Tibial nerve (tissue), 4 donors: ENCODE measurements at places on chromosomes 1 and 21. TPM values are rescaled to one million over a fixed set of nuclear protein-coding genes. Genes with fewer than 3 reads are reported as not detected.

- peaks cover 3% of the 10 kb centered on the region for H3K27me3 ChIP-seq
- H3K4me3 ChIP-seq, result no peak overlapping the region
Measured at GRCh38 chr1:39154553-39155421, 49.7 kb upstream of the MACF1 start.

GRCh38 chr1:51175278-51175677, 60.8 kb upstream of the RNF11 start:
- no peaks in the 10 kb centered on the region for H3K36me3 ChIP-seq
- no peak overlapping the region for H3K4me3 ChIP-seq
- DNase-seq, result no peak
- no peaks in the 10 kb centered on the region for H3K27me3 ChIP-seq

GRCh38 chr1:4133297-4133938, 233.3 kb upstream of the C1orf174 start:
- no peak overlapping the region for H3K27ac ChIP-seq
- no peaks in the 10 kb centered on the region for H3K27me3 ChIP-seq

DNA sequence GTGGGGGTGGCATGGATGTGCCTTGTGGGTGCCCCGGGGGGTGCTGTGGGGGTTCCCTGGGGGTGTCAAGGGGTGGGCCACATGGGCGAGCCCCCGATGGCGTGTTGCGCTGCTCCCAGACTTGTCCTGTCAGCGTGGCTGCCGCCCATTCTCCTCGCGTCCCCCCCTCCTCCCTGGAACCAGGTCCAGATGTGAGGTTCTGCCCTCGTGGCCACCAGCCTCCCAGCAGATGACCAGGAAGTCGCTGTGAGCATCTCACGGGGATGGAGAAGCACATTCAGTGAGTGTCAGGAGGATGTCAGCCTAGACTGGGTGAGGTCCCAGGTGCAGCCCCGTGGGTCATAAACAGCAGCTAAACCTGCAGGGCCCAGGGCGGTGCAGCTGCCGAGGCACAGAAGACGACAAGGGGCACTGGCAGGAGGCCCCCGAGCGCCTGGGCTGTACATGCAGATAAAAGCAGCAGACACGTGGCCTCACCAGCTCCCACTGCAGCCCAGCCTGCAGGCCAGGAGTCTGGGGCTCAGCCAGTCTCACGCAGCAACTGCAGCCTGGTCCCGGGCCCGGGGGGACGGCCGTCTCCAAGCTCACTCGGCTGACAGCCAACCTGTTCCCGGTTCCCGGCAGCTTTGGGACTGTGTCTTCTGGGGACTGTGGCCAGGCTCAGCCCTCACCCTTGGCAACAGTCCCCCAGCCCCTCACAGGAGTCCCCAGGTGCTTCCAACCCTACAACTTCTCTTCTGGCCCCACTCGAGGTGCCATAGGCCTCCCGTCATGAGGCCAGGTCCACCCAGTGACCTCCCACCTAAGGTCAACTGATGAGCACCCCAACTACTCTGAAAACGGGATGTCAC, 17.5 kb upstream of the COL6A2 start:
- DNase-seq, result no peak
- H3K4me1 ChIP-seq, result peaks cover 3% of the 10 kb centered on the region
- H3K36me3 ChIP-seq, result no peaks in the 10 kb centered on the region
- H3K27me3 ChIP-seq, result no peaks in the 10 kb centered on the region
- no peak overlapping the region for H3K27ac ChIP-seq
- H3K4me3 ChIP-seq, result no peak overlapping the region

DNA sequence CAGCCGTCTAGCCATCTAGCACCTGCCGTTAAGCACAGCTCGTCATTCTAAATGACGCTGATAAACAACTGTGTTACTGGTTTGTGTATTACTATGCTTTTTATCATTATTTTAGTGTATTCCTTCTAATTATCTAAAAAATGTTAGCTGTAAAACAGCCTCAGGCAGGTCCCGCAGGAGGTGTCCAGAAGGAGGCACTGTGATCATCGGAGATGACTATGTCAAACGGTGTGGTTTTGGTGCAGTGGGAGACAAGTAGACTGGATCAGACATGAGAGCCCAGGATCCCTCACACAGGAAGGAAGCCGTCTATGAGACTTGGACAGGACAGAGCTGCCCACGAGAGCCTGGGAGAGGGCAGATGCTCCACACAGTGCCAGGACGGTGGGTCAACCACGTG, 55.3 kb upstream of the COL6A1 start:
- no peak overlapping the region for H3K4me3 ChIP-seq
- no peaks in the 10 kb centered on the region for H3K36me3 ChIP-seq
- no peak overlapping the region for H3K27ac ChIP-seq
- no peaks in the 10 kb centered on the region for H3K27me3 ChIP-seq

DNA sequence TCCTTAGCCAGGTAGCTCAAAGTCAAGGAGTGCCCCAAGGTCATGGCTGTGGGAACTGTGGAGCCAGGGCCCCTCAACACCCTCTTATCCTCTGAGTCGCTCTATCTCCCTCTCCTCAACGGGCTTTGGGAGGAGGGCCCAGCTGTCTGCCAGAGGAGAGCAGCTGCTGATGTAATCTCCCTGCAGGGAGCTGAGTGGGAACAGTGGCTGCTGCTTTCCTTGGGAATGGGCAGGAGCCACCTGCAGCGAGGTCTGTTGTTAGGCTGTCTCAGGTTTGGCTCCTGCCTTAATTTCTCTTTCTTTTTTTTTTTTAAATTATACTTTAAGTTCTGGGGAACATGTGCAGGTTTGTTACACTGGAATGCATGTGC, 58.8 kb upstream of the MAP1LC3C start:
- DNase-seq, result no peak
- no peak overlapping the region for H3K4me3 ChIP-seq
- no peak overlapping the region for H3K27ac ChIP-seq

GRCh38 chr1:42931108-42931539, 27.5 kb downstream of the SLC2A1 start:
- peaks cover 25% of the 10 kb centered on the region for H3K36me3 ChIP-seq
- H3K4me3 ChIP-seq, result no peak overlapping the region
- no peak for DNase-seq
- no peaks in the 10 kb centered on the region for H3K4me1 ChIP-seq
- no peaks in the 10 kb centered on the region for H3K27me3 ChIP-seq

Gene TTC34
- total RNA-seq, result 0.84 TPM

DNA sequence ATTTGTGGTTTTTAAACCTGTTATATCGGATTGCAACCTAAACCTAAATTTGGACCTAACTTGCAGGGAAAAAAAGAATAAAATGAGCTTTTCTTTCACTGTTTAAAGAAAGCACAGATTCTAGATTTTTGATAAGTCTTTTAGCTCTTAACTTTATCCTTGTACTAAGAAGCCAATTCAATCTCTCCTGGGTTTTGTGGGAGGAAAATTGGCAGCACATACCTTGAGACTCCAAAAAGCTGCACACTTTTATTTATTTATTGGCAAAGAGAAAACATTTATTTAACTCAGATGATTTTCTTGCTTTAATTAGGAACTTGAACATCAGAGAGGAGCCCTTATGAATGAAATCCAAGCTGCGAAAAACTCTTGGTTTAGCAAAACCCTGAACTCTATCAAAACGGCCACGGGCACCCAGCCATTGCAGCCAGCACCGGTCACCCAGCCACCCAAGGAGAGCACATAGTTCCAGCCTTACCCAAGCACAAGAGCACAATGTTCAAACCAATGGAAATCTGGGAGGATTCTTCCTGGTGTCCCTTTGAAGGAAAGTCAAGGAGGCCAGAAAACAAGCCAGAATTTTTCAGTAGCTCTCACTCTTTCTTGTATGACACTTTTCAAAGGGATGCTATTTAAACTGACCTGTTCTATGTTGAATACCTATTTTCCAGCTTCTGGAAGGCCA, 10.1 kb upstream of the CACYBP start:
- peak overlapping the region; percentile 87 for H3K27ac ChIP-seq
- peaks cover 19% of the 10 kb centered on the region for H3K4me1 ChIP-seq
- peak; percentile 51 for DNase-seq
- H3K36me3 ChIP-seq, result no peaks in the 10 kb centered on the region

DNA sequence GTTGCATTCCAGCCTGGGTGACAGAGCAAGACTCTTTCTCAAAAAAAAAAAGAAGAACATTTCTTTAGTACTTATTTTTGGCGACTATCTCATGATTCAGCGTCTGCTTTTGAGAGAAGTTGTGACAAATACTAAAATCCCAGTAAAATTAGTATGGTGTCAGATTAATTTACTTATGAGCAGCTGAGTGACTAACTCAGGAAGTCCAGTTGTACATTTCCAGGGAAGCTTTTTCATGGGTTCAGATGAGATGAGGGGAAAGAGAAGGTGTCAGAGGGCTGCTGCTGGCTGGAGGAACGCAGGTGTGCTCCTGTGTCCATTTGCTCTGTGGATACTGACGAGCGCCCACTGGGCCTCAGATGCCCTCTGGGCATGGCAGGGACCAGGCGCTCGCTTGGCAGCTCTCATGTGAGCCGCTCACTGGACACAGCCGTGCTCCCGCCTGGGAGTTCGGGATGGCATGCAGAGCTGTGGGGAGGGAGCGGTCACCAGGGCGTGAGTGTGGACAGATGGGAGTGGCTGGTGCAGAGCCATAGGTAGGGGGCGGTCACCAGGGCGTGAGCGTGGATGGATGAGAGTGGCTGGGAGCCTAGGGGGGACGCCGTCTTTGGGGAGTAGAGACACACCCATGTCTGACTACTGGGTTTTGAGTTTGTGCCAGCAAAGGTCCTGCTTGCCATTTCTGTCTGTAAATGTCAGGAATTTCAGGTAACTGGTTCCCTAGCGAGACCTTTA, 55.0 kb downstream of the ADARB1 start:
- H3K4me1 ChIP-seq, result peaks cover 3% of the 10 kb centered on the region
- peaks cover 14% of the 10 kb centered on the region for H3K36me3 ChIP-seq
- H3K27me3 ChIP-seq, result no peaks in the 10 kb centered on the region

DNA sequence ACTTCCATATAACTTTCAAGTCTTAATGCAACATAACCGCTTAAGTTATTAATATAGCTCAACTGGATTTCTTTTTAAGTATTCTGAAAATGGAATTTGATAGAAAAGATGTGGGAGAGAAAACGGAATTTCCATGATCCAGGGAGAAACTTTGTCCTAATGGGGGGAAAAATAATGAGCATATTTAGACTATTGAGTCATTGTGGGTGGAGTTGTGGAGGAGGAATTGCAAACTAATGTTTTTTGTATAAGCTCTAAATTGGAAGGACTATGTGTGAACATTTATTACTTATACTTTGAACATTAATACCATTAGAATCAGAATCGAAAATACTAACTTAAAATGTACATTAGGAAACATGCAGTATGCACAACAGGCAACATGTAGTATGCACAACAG, 159.9 kb upstream of the NEGR1 start:
- H3K27me3 ChIP-seq, result no peaks in the 10 kb centered on the region
- no peaks in the 10 kb centered on the region for H3K4me1 ChIP-seq
- no peaks in the 10 kb centered on the region for H3K36me3 ChIP-seq
- no peak for DNase-seq

- no peak overlapping the region for H3K4me3 ChIP-seq
- H3K27me3 ChIP-seq, result no peaks in the 10 kb centered on the region
- no peak for DNase-seq
- peaks cover 34% of the 10 kb centered on the region for H3K4me1 ChIP-seq
- no peaks in the 10 kb centered on the region for H3K36me3 ChIP-seq
Measured at GRCh38 chr1:153631047-153632022, 2.5 kb upstream of the CHTOP start.

Gene SH2D5
- not detected for total RNA-seq

DNA sequence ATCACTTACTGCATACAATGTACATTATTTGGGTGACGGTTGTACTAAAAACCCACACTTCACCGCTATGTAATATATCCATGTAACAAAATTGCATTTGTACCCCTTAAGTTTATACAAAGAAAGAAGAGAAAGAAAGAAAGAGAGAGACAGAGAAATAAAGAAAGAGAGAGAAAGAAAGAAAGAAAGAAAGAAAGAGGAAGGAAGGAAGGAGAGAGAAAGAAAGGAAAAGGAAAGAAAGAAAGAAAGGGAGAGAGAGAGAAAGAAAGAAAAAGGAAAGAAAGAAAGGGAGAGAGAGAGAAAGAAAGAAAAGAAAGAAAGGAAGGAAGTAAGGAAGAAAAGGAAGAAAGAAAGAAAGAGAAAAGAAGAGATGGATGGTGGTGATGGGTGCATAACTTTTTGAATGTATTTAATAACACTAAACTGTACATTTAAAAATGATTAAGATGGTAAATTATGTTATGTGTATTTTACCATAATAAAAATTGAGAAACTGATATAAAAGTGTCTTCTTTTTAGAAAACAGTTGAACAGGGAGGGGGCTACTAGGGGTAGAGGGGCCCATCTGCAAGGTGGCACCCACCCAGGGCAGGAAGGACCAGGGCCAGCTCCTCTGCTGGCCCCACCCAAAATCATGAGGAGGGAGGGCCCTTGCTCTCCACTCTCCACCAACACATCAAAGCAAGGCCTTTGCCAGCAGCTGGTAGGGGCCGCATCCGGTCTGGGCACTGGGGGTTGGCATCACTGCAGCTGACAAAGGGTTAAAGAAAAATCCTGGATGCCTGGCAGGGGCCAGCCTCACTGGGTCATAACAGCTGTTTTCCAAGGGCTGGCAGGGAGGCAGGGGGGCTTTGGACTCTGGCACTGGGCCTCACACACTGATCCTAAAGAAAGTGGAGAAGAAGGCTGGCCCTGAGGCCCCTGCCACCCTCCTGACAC, 153.9 kb upstream of the EDN2 start:
- no peaks in the 10 kb centered on the region for H3K27me3 ChIP-seq
- no peak overlapping the region for H3K4me3 ChIP-seq
- no peak for DNase-seq
- no peak overlapping the region for H3K27ac ChIP-seq
- H3K36me3 ChIP-seq, result no peaks in the 10 kb centered on the region

- H3K27me3 ChIP-seq, result no peaks in the 10 kb centered on the region
- peak overlapping the region; percentile 60 for H3K27ac ChIP-seq
- DNase-seq, result no peak
- peak overlapping the region; percentile 30 for H3K4me3 ChIP-seq
- no peaks in the 10 kb centered on the region for H3K36me3 ChIP-seq
- peaks cover 9% of the 10 kb centered on the region for H3K4me1 ChIP-seq
Measured at GRCh38 chr1:179586107-179586823, 5.4 kb upstream of the TDRD5 start.

DNA sequence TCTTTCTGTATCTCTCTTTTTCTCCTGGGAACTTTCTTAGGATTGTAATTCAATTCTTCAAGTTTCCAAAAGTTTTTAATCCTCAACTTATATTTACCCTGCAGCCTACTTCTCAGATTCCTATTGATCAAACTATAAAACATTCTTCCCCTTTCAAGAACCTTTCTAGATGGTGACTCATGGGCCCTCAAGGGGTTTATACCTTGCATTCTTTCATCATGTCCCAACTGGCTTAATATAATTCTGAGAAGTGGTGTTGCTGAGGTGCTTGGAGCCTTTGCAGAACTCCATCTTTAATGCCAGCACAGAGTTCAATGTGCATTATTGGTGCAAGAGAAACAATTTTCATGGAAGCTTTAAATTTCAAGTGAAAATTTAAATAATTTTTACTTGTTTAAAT, 273.4 kb downstream of the VAV3 start:
- no peaks in the 10 kb centered on the region for H3K27me3 ChIP-seq
- no peaks in the 10 kb centered on the region for H3K36me3 ChIP-seq
- H3K4me3 ChIP-seq, result no peak overlapping the region
- H3K27ac ChIP-seq, result no peak overlapping the region

GRCh38 chr1:243842161-243842560, 7.9 kb downstream of the AKT3 start:
- no peak overlapping the region for H3K4me3 ChIP-seq
- no peaks in the 10 kb centered on the region for H3K36me3 ChIP-seq
- peaks cover 6% of the 10 kb centered on the region for H3K4me1 ChIP-seq
- no peaks in the 10 kb centered on the region for H3K27me3 ChIP-seq

GRCh38 chr1:210363119-210363518, 34.4 kb downstream of the HHAT start:
- H3K27me3 ChIP-seq, result no peaks in the 10 kb centered on the region
- no peak for DNase-seq

Gene NCF2
- 21.0 TPM for total RNA-seq
